HT1080 (cell line): ENCODE measurements at places on chromosomes 5 and 9. TPM values are rescaled to one million over a fixed set of nuclear protein-coding genes. Genes with fewer than 3 reads are reported as not detected.

GRCh38 chr5:154445422-154446194, at the start of gene SAP30L:
SAP30L (plus strand) TSS chr5:154445997; CDS start chr5:154446605, 608 bp downstream.
- DNase-seq, result peak; percentile 97

DNA sequence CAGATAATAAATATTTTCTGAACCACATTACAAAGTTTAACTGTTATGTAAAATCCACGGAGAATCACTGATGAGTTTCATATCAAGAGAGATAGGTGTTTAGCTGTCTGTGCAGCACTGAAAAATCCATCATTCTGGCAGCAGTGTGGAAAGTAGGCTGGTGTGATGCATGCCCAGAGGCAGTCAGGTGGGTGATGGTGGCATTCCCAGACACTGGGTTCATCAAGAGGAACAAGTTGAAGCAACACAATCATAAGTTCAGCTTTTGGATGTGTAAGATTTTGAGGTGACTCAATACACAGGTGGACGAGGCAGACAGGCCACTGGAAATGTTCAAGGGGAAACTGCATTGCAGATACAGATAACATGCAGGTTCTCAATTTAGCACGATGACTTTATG, 11.9 kb downstream of the DNAH5 start:
- no peak for DNase-seq

- DNase-seq, result no peak
Observed at GRCh38 chr9:68708513-68708912, 3.5 kb downstream of the PIP5K1B start.

SLC6A19 gene
- total RNA-seq, result not detected in 2 replicates

- no peak for DNase-seq
Observed at GRCh38 chr5:169424670-169425378, 123.9 kb upstream of the SLIT3 start.

DNA sequence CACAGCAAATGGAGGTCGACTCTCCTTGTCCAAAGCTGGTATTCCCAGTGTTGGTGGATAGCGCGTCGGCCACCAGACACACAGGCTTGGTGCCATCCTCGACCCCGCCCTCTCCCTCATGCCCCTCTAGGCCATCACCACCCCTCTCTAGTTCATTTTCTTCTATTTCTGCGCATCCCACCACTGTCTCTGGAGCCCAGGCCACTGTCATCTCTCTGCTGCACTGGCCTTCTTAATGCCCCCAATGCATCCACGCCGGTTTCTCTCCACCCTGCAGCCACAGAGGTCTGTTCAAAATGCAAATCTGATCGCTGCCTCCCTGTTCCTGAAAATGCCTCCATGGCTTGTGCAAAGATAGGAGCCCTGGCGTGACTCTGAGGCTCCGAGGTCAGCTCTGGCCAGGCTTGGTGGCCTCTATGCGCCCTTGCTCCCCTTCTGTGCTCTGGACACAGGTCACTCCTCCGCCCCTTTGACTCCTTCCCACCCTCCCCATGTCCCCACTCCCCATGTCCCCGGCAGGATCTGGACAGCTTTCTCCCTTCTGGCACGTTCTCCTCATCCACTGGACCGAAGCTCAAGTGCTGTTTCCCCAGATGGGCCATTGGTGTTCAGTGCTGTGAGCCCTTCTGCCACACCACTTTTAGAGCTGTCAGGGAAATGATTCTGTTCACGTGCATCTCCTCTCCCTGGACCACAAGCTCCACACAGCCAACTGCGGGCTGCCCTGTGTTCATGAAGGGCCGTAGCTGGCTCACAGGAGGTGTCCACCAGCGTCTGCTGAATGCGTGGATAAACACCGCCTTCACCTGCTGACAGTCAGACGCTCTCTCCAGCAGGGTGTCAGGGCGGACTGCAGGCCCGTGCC, 59.5 kb upstream of the RNF130 start:
- no peak for DNase-seq

DNA sequence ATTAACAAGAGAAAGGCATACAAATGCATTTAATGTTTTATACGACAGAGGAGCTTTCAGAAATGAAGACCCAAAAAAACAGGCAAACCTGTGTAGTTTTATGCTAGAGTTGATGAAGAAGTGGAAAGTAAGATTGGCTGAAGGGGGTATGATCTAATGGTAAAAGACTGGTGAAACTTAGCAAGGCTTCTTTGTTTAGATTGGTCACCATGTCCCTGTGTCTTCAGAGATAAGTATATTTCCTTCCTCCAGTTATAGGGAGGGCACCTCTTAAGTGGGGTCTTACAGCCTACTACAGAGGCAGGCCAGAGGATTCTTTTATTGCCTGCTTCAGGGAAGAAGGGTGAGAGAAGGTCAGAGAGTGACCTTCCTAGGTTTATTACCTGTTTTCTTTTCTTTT, 56.4 kb downstream of the PRKACG start:
- DNase-seq, result no peak

LHX6 gene
- 0.77 and 1.4 TPM in 2 replicates for total RNA-seq

GKAP1 gene
- 1.9 and 2.0 TPM in 2 replicates for total RNA-seq

INVS gene
- 16.5 and 17.3 TPM in 2 replicates for total RNA-seq

DNA sequence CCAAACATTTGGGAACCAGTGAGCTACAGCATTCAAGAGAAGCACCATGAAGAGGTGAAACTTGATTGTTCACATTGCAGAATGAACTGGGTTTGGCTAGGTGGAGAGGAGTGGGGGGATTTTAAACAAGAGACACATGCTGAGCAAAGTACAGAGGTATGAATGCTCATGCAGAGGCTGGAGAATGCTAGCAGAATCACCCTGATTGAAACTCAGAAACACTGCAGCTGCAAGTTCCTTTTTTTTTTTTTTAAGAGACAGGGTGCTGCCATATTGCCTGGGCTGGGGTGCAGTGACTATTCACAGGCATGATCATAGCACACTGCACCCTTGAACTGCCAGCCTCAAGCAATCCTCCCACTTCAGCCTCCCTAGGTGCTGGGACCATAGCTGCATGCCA, 35.1 kb downstream of the DENND1A start:
- DNase-seq, result no peak

DNA sequence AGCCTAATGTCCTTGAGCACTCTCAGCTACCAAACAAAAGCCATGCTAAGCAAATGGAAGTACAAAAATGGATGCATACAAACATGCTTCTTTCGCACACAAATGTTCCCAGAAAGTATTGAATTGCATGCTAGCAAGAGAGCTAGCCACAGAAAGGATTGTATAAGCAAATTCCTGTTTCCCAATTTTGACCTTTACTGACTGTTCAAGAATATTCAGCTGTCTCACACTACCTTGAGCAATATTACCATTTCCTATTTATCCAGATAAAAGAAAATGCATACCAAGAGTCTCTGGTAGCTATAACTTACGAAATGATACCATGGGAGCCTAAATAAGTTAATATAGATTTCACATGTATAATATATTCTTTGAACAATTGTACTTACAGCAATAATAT, 264.6 kb downstream of the TMEM167A start:
- DNase-seq, result no peak

LCN15 gene
- total RNA-seq, result not detected in 2 replicates

- DNase-seq, result no peak
Observed at GRCh38 chr9:16171911-16172310, 619.1 kb downstream of the CCDC171 start.

GRCh38 chr5:154892369-154892771, 33.9 kb downstream of the CNOT8 start:
- peak; percentile 40 for DNase-seq

- DNase-seq, result peak; percentile 85
Observed at GRCh38 chr9:136545965-136546696, at the start of gene NOTCH1. NOTCH1 (minus strand) TSS chr9:136546048; CDS start chr9:136545786, 262 bp downstream.

DNA sequence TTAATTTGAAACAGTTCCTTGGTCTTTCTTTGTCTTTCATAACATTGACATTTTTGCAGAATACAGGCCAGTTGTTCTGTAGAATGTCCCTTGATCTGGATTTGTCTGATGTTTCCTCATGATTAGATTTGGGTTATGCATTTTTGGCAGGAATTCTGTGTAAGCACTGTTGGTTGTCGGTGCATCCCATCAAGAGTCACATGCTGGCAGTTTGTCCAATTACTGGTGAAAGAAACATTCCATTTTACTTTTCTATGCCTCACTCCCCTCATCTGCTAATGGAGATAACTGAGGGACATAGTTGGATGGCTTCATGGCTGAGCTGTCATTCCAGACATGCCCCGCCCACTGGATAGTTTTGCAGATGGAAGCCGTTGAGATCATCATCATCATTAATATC, 7.6 kb upstream of the ZNF618 start:
- DNase-seq, result no peak

DNA sequence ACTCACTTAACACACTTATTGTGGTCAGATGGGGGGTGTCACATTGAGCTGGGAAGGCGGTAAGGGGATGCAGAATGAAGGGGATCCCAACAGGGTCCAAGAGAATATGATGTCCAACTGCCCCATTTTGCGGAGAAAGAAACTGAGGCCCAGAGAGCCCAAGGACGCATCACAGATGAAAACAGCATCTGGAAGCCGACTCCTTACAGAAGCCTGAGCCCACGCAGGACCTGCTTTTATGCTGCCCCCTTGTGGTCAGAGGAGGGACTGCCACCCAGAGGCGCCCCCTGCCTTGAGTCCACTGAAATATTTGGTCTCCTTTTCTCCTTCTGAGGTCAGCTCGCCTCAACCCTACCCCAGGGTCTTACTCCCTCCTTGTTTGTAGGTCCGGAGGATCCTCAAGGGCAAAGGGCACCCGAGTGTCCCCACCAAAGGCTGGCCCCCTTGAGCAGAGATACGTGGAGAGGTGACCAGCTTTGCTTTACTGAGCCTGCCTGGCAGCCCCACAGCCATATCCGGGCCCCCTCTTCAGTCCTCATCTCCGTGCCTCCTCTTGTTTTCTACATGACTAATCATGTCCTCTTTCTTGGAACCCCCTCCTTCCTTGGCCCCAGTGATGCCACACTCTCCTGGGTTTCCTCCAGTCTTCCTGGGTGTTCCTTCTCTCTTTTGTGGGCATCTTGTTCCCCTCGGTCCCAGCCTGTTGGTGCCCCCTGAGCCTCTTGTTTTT, 30.0 kb upstream of the TTLL11 start:
- peak; percentile 73 for DNase-seq

GRCh38 chr9:68437785-68438184, 81.4 kb downstream of the PGM5 start:
- no peak for DNase-seq

HBEGF gene
- total RNA-seq, result 55.7 and 61.2 TPM in 2 replicates

HOMER1 gene
- 6.1 and 9.5 TPM in 2 replicates for total RNA-seq

HRH2 gene
- 2.8 and 4.1 TPM in 2 replicates for total RNA-seq

DNA sequence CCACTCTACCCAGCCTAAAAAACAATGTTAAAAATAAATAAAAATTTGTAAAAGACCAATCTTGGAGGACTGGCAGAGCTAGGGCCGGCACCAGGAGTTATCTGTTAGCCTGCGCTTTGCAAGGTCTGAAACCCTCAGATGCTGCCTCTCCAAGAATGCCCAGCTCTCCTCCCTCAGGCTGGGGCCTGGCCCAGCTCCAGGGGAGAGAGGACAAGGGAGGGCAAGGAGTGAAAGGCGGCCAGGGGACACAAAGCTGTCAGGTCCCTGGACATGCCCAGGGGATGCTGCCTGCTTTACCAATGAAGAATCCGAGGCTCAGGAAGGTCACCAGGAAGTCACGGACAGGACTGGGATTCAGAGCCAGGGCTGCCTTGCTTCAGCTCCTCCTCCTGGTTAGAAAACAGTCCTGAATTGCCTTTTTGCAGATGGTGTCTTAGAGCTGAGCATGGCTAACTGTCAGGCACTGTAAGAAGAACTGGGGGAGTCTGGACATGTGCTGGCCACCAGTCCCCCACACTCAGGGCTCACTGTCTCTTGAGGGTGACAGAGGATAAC, 5.5 kb upstream of the N4BP3 start:
- no peak for DNase-seq

DNA sequence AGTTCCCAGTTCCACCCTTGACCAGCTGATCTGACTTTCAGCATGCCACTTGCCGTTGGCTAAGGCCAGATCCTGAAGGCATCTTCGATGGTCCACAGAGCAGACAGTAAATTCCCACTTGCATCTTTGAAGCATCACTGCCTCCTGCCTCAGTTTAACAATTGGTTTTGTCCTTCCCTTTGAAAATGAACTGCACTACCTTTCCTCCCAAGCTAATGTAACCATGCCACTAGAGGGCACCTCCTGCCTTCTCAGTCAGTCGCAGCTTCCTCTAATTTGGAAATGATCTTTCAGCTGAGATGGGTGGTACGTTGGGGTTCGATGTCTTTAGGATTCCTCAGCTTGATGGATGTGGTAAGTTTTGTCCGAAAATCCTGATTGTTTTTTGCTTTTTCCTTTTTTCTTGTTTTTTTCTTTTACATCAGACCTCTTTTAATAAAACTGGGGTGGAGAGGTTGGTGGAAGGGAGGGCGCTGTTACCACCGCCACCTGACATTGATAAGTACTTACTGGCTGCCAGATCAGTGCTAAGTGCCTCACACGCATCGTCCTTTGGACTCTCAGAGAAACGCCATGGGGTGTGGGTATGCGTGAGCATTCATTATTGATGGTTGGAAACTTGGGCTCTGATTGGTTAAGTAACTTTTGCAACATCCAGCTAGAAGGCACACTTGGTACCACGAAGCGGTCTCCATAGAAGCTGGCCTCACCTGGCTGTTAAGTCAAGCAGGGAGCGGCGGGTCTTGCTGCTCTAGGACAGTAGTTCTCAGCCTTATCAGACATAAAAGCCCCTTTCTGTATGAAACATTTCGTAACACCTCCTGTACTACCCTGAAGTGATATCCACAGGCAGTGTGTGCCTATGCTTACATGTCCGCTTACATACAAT, 16.9 kb downstream of the PTTG1 start:
- DNase-seq, result peak; percentile 62

NMRK1 gene
- 6.7 and 8.0 TPM in 2 replicates for total RNA-seq

- DNase-seq, result no peak
Observed at GRCh38 chr5:141677415-141677814, 4.6 kb downstream of the ARAP3 start.

- DNase-seq, result peak; percentile 66
Observed at GRCh38 chr5:142922223-142922952, 152.2 kb downstream of the ARHGAP26 start.

RLN2 gene
- total RNA-seq, result not detected in 2 replicates

- no peak for DNase-seq
Observed at GRCh38 chr9:127880143-127880542, 2.7 kb upstream of the AK1 start.

DNA sequence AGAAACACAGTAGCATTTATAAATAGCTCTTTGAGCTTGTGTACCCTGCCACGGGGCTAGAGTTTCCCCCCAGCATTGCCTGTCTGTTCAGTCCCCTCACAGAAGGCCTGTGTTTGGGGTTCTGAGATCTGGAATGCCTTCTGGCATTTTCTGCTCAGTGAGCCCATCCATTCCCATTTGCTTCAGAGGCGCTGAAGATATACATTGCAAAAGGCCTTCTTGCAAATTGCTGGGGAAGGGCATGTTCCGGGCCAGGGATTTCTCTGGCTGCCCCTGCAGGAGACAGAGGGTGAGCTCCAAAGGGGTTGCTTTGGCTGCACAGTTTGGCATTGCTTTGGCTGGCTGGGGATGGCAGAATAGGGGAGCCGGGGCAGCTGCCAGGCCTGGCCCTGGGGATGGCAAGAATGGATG, 308.4 kb downstream of the MSX2 start:
- DNase-seq, result no peak
